Glutamatergic neuron (in vitro differentiated cells): ENCODE measurements at places on chromosomes 2 and 18.

GRCh38 chr2:171728989-171729951, 42.0 kb downstream of the DYNC1I2 start:
- DNase-seq: no peak

DNA sequence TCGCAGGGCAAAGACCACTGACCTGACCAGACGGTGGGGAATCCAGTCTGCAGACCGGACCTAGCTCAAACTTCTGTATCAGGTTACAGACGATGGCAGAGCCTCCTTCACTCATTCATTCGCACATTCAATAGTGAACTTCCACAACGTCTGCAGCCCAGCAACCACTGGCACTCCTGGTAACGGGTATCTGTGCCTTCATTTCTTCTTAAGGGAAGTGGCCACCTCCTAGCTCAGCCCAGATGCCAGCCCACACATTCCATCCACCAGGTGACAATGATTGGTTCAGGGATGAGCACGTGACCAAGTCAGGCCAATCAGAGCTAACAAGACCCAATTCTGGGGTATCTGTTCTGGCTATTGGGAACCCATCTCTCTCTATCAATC, 15.9 kb upstream of the ARMC9 start:
- no peak for DNase-seq

DNA sequence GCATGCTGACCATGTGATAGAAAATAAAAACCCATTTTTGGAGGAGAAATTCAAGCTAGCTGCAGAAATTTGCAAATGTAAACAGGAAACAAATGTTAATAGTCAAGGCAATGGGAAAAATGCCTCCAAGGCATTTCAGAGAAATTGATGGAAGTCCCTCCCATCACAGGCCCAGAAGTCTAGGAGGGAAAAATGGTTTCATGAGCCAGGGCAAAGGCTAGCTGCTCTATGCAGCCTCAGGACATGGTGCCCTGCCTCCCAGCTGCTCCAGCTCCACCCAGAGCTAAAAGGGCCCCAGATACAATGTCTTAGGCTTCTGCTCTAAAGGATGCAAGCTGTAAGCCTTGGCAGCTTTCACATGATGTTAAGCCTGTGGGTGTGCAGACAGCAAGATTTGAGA, 1419.4 kb upstream of the CELF4 start:
- DNase-seq: no peak

DNA sequence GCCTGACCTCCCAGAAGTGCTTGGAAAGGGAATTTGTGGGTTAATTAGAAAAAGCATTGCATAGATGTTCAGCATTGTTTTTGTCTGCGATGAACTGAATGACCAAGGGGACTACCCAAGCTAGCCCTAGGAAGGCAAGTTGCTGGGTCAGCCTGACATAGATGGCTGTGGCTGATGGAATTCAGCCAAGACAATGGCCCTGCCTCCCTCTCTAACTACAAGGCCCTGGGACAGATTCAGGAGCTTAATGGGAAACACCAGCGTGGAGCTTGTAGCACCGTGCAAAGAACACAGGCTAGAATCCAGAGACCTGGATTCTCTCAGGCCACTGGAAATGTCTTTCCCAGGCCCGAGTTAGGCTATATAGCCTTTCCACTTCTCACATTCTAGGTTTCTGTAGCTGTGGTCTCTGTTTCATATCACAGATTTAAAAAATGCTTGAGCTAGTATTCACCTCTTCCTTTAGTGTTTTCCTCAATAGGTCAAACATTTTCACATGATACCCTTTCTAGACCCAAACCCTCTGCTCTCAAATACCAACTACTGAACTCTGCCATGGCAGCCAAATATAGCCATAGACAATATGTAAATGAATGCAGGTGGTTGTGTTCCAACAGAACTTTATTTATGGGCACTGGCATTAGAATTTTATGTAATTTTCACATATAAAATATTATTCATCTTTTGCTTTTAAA, 294.3 kb upstream of the MEX3C start:
- no peak for DNase-seq

DNA sequence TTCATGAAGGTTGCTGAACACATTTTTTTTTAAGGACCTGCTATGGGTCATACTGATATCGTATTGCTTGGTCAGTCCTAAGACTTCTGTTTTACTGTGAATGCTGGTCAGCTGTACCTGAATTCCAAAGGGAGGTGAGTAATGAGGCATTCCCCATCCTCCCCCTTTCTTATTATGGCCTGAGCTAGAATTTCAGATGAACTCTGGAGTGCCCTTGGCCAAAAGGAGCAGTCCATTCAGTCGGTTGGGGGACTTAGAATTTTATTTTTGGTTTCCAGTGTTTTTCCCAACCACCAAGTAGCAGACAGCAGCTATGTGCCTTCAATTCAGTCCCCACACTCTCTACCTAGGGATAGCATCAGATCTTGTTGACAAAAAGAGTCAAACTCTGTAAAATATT, 26.9 kb upstream of the PDCL3 start:
- DNase-seq: no peak

GRCh38 chr2:111161971-111162370, 41.3 kb downstream of the BCL2L11 start:
- no peak for DNase-seq

DNA sequence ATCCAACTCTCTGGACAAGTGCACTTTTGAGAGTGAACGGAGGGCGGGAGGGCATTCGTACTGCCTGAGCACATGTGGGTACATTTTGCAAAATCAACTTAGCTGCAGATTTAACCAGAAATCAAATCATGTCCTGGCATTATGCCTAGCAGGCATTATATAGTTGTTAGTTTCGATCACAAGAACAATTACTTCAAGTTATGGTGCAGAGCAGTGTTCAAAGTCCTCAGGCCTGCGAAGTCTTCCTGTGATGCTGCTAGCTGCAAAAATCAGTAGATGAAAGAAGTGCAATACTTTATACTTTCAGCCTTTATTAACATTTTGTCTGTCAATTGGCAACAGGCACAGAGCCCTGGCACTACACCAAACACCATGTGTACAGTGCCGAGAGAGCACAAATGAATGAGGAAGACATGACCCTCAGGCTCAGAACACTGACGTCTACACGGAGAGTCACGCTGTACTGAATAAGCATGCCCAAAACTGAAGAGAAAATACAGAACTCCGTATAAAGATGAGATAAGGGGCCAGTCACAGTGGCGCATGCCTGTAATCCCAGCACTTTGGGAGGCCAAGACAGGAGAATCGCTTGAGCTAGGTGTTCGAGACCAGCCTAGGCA, 92.1 kb upstream of the CREB1 start:
- DNase-seq: no peak

DNA sequence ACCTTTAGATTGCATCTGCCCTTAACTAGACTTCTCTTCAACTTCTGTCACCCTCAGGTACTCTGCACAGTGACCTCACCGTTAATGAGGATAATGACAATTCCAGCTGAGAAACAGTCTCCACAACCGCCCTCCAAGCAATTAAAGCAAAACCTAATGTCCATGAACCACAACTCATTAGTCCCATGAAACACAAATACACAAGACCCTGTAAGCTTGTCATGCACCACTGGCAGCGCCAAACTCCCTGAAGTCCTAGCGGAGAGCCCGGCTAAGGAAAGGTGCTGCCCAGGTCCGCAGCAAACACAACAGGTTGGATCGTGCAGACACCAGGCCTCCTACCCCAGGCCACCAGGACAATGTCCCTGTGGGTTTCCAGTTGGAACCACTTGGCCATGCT, 7.4 kb downstream of the SMAD7 start:
- no peak for DNase-seq

- no peak for DNase-seq
These were observed 342.9 kb downstream of the LRATD1 start for GRCh38 chr2:14975381-14975780.

DNA sequence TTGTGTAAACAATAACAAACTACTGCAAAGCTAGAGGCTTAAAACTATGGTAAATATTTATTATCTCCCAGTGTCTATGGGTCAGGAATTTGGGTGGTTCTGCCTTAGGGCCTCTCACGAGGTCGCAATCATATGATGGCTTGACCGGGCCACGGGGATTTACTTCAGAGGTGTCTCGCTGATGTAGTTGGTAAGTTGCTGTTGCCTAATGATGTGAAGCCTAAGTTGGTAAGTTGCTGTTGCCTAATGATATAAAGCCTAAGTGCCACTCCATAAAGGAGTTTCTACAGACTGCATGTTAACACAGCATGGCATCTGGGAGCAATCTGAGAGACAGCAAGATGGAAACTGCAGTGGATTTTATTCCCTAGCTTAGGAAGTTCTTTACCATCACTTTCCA, 35.8 kb downstream of the FMNL2 start:
- no peak for DNase-seq

GRCh38 chr2:165452327-165452726, 17.2 kb upstream of the CSRNP3 start:
- no peak for DNase-seq
